ENCODE measurements at places on chromosomes 7 and 10. TPM values are rescaled to one million over a fixed set of nuclear protein-coding genes. Genes with fewer than 3 reads are reported as not detected.

GRCh38 chr7:102030696-102031095 lies 213.3 kb downstream of the CUX1 start:
- H3K4me1 ChIP-seq = no peaks in the 10 kb centered on the region
- H3K36me3 ChIP-seq = no peaks in the 10 kb centered on the region
- no peak for DNase-seq
- no peak overlapping the region for H3K27ac ChIP-seq
- H3K4me3 ChIP-seq = no peak overlapping the region
- no peaks in the 10 kb centered on the region for H3K27me3 ChIP-seq

DNA sequence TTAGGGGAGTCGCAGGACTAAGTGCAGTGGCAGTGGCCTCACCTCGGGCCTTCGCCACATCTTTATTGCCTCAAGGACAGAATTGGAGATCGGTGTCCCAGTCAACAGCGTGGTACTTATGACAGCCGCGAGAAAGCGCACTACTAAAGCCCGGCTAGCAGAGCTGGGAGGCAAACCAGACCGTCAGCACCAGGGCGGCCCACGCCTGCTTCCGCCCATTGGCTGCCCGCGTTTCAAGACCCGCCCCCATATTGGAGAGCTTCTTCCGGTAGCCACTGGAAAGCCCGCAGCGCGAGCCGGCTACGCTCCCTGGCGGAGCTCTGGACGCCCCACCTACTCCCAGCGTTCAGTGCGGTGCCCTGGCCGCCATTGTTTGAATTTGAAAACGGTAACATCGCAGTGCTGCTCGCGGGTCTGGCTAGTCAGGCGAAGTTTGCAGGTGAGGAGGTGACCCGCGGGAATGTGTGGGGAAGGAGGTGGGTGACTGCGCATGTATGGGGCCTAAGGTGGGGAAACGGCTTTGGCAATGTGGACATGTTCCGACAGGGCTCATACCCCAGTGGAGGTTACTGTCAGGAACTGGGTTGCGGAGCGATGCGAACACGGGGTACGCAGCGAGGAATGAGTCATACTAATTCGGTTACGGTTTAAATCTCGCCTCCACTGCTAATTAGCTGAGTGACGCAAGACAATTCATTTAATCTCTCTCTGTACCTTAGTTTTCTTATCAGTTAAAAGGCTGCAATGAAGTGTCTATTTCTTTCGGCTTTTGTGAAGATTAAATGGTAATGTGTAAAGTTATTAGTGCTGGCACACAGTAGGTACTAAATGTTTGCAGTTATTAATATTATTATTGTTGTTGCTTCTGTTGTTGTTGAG lies at the start of gene KIF20B:
Gene KIF20B, plus strand, starts transcription at position 349 of the 879 bp plus-strand sequence. CDS start 3,705 bp downstream, outside the sequence.
- no peaks in the 10 kb centered on the region for H3K27me3 ChIP-seq
- peak within 1 kb of the TSS; percentile 90 for H3K27ac ChIP-seq
- peak; percentile 97 for DNase-seq
- H3K4me3 ChIP-seq = peak within 1 kb of the TSS; percentile 52
- no peaks in the 10 kb centered on the region for H3K4me1 ChIP-seq
- H3K36me3 ChIP-seq = no peaks in the 10 kb centered on the region

Gene AKR1D1
- total RNA-seq = 88.7 TPM

DNA sequence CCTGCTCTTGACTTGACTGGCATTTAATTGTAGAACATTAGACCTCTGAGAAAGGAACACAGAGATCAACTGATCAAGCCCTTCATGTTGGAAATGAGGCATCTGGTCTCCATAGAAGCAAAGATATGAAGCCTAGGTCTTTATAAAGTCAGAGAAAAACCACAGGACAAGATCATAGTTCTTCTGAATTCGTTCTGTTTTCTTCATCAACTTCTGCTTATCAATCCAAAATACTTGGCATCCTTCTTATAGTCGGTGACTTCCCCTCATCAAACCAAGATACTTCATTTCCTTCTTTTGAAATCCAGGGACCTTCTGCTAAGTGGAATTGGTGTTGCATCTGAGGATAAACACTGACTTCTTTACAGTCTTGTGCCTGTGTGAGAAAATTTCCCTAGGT lies 77.1 kb upstream of the PRKCQ start:
- H3K4me1 ChIP-seq = no peaks in the 10 kb centered on the region
- H3K4me3 ChIP-seq = no peak overlapping the region
- H3K27me3 ChIP-seq = no peaks in the 10 kb centered on the region

Gene TRIL
- total RNA-seq = 0.15 TPM

Gene MINDY3
- total RNA-seq = 11.6 TPM

Gene LRRC17
- total RNA-seq = 0.98 TPM

DNA sequence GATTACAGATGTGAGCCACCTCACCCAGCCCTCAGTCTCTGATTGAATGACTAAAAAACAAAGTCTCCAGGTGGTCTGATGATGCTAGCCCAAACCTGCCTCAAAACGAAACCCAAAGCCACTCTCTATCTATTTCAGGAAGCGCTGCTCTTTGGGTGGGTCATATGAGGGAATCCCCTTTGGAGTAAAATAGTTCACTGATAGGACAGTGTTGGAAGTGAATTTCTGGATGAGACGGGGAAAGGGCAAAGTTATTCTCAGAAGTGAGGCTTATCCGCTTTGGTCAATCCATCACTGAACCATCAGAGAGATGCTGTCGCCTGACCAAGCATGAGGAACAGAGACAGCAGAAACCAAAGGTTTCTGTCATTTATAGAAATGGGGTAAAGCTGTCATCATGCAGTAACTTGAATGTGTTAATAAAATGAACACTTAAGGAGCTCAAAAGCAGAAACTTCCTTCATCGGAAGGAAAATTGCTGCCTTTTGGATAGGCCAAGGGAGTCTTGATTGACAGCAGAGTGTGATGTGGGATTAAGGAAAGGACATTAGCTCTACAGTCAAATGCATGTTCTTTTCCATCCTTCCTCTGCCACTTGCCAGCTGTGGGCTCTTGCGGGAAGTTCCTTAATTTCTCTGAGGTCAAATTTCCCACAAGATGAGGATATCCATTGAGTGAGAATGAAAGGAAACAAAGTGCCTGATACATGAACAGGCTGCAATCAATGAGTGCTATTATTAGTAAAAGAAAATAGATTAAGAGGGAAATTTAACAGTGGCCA lies 64.9 kb upstream of the C1QL3 start:
- H3K4me3 ChIP-seq = no peak overlapping the region
- no peaks in the 10 kb centered on the region for H3K4me1 ChIP-seq
- DNase-seq = no peak
- no peaks in the 10 kb centered on the region for H3K36me3 ChIP-seq
- H3K27ac ChIP-seq = no peak overlapping the region
- no peaks in the 10 kb centered on the region for H3K27me3 ChIP-seq

- H3K36me3 ChIP-seq = no peaks in the 10 kb centered on the region
- H3K4me1 ChIP-seq = peaks cover 38% of the 10 kb centered on the region
- no peak overlapping the region for H3K4me3 ChIP-seq
- peak overlapping the region; percentile 75 for H3K27ac ChIP-seq
These were observed 88.5 kb downstream of the CCNY start for GRCh38 chr10:35424680-35425285.

- no peak overlapping the region for H3K4me3 ChIP-seq
- H3K27ac ChIP-seq = no peak overlapping the region
- no peaks in the 10 kb centered on the region for H3K4me1 ChIP-seq
- no peaks in the 10 kb centered on the region for H3K27me3 ChIP-seq
- H3K36me3 ChIP-seq = no peaks in the 10 kb centered on the region
These were observed 173.1 kb downstream of the JCAD start for GRCh38 chr10:29886299-29886698.

Gene GATA3
- not detected for total RNA-seq

Gene CALML3
- total RNA-seq = 0.22 TPM

Measured in right lobe of liver (tissue), 6 donors.